Activated CD8-positive, alpha-beta memory T cell treated with anti-CD3 and anti-CD28 coated beads for 1 hour (primary cell): ENCODE measurements at places on chromosomes 3 and 15.

- DNase-seq = no peak
Observed at GRCh38 chr3:30162579-30162978, 443.8 kb upstream of the TGFBR2 start.

GRCh38 chr15:42510258-42511006 is 15.0 kb downstream of the SNAP23 start:
- no peak for DNase-seq

DNA sequence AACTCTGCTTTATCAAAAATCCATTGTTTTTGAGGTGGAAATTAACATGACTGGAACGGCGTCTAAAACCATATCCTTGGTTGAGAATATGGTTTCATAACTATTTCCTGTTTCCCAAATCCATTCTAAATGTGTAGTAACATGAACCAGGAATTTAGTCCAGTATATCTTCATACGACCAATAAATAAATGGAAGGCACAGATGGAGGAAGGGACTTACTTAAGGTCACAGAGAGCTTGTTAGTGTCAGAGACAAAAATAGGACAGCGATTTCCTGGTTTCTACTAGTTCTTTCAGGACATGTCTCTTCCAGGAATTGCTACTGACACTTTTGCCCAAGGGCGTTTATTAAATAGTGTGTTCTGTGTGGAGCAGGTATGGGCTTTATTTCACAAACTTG is 41.2 kb downstream of the HES1 start:
- DNase-seq = no peak

GRCh38 chr3:72035606-72036005 is 250.7 kb upstream of the PROK2 start:
- no peak for DNase-seq

- no peak for DNase-seq
Observed at GRCh38 chr3:195040773-195041520, 230.0 kb downstream of the XXYLT1 start.
